ENCODE measurements at places on chromosomes 4 and X.

DNA sequence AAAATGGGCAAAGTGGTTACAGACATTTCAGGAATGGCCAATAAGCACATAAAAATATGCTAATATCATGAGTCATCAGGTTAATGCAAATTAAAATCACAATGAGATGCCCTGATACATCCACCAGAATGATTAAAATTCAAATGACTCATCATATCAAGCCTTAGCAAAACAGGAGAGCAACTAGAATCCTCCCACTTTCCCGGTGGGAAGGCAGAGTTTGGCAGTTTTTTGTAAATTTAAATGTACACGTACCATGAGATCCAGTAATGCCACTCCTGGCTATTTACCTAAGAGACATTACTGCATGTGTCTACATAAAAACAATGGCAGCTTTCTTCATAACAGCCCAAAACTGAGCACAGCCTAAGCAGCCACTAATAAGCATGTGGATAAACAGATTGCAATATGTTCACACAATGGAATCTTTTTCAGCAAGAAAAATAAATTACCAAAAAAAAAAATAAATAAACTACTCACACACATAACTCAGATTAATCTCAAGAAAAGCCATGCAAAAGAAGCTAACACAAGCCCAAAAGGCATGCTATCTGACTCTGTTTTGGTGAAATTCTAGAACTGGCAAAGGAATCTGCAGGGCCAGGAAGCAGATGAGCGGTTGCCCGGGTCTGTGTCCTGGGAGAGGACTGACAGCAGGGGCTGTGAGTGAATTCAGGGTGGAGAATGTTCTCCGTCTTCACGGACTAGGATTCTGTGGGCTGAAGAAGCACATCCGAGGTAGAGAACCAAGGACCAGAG, 48.8 kb downstream of the AFAP1 start:
- DNase-seq: peak; percentile 87

- DNase-seq: peak; percentile 17
Observed at GRCh38 chr4:66169341-66169740, 499.1 kb upstream of the EPHA5 start.

DNA sequence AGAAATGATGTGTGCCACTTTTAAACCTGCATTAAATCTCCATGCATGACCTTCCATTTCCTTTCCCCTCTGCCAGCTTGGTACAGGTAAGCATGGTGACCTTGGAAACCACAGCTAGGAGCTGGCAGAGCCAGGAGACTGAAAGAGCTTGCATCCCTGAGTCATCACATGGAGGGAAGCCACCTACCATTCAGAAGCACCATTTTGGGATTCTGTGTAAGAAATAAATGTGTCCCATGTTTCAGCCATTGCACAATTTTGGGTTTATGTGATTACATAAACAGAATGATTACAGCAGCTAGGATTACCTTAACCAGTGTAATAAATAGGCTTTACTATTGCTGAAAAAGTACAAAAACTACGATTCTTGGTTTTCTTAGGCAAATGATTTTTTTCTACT, 17.3 kb upstream of the CCDC149 start:
- DNase-seq: no peak

DNA sequence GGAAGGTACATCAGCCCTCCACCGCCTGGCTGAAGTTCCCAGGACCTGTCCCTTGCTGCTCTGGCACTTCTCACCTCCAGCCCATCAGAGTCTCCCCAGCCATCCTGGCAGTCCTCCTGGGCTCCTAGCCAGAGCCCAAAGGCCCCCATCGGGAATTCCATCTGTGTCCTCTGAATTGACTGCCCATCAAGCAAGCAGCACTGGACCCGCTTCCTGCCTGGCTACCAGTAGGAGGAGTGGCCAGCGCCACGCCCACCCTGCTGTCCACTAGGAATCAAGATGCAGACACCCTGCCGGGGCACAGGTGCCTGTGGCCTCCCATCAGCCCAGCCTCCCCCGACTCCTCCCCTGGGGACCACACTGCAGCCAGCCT, 47.2 kb downstream of the C4orf50 start:
- DNase-seq: no peak

DNA sequence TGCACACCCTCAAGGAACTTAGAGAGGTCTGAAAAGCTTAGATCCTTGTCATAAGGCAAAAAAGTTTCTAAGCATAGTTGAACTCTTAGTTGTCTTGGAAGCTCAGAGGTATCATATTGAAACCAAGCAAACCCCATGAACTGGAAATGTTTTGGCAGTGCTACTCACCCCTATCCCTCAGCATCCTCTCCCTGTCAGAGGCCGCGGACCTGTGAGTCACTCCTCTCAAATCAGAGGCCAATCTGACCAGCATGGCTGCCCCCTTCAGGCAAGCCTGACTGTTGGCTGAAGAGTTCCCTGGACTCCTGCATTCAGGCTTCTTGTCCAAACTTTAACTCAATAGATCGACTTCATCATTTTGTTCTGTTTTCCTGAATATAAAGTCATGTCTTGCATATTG, 69.4 kb downstream of the KCNIP4 start:
- peak; percentile 26 for DNase-seq

DNA sequence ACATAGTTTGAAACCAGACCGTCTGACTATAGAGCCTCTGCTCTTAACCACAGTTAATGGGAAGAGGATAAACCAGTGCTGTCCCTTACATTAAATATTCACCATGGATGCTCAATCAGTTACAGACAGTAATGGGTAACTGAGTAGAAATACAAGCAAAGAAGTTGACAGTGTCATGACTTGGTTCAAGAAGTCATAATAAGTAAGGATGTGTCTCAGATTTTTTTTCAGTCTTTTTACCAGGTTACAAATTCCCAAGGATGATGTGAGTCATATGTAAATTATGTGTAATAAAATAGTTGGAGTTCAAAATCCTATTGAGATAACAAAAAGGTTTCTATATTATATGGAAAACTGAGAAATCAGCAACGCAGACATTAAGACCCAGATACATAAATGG, 31.1 kb downstream of the ZCCHC4 start:
- no peak for DNase-seq

DNA sequence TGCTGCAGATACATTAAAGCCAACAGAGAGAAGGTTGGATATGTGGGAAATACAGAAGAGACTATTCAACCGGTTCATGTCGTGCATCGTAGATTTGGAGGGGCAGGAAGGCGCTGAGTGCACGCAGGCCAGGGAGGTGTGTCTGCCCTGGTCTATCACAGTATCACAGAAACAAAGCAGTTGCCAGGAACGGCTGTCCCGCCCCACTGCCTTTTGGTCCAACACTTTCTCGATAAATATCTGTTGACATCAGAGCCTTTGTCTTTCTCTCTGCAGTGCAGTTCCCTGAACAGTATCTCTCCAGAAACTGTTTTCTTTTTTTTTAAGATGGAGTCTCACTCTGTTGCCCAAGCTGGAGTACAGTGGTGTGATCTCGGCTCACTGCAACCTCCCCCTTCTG, 151.1 kb upstream of the BCOR start:
- DNase-seq: no peak

DNA sequence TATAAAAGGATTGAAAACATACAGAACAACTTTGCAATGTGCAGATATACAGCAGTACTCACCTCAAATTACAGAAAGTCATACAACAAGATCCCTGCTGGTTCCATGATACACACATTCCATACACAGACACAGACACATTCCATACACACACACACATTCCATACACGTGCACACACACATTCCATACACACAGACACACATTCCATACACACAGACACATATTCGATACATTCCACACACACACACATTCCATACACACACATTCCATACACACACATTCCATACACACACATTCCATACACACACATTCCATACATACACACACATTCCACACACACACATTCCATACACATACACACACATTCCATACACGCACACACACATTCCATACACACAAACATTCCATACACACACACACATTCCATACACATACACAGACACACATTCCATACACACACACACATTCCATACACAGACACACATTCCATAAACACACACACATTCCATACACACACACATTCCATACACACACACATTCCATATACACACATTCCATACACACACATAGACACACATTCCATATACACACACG, 13.7 kb downstream of the LINC00632 start:
- no peak for DNase-seq

DNA sequence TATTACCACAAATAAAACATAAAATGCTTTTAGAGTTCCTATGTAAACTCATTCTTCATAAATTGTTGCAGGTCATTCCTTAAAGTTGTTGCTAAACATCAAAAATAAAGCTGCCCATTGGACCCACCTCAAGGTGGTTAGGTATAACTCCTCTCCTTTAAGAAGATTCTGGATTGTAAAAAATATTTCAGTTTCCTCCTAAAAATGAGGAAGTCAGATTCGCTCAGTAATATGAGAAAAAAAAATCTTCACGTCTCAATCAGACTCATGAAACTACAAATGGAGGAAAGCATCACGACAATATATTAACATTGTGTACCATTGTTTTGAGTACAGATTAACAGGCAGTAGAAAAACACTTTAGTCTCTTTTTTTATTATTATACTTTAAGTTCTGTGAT, 105.9 kb downstream of the DDX60 start:
- DNase-seq: no peak

- no peak for DNase-seq
Observed at GRCh38 chr4:40621229-40621591, 8.5 kb downstream of the RBM47 start.

GRCh38 chr4:128471576-128471975, 184.0 kb upstream of the PGRMC2 start:
- DNase-seq: no peak

DNA sequence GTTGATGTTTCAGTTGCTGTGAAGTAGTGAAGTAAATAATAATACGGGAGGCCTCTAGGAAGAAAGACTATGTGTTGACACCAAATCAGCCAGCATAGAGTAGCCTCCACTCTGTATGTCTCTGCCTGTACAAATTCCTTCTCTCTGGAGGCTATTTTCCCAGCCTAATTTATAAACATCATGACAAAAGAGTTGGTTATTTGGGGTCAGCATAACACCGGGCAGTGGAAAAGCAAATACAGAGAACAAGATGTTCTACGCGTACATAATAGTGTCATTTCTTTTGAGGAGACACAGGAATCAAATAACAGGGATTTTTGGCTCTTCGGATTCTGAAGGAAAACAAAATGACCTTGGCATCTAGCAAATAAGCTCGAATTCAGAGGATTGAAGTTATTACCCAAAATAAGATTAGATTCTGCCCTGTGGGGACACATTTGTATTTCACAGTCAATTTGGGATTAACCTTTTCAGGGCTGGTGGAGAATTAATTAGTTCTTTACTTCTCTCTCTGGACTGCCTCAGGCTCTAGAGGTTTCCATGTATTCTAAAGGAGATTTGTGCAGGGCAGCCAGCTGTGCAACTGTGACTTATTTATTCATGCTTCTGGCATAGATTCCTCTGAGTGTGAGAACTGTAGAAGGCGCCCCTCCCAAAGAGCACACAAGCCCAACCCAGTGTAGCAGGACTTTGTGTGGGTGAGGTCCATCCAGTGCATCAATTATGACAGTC, 14.1 kb upstream of the SYTL4 start:
- peak; percentile 17 for DNase-seq

GRCh38 chr4:77731656-77732055, 87.5 kb downstream of the CNOT6L start:
- DNase-seq: no peak

GRCh38 chr4:5884796-5885195, 8.1 kb downstream of the CRMP1 start:
- no peak for DNase-seq

DNA sequence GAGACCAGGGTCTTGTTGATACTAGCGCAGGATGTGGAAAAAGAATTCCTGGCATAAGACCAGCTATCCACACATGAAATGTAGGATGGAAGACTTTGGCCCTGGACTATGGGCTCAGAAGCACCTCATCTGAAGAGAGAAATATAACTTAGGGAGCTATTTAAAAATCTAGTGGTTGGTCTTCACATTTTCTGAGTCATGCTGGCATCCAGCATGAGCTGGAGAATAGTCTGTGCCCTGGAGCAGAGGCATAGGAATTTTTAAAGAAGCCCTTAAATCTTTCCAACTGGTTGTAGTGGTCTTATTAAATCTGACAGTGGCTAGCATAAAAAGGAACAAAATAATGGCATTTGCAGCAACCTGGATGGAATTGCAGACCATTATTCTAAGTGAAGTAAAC, 86.3 kb downstream of the SMARCA5 start:
- DNase-seq: no peak

DNA sequence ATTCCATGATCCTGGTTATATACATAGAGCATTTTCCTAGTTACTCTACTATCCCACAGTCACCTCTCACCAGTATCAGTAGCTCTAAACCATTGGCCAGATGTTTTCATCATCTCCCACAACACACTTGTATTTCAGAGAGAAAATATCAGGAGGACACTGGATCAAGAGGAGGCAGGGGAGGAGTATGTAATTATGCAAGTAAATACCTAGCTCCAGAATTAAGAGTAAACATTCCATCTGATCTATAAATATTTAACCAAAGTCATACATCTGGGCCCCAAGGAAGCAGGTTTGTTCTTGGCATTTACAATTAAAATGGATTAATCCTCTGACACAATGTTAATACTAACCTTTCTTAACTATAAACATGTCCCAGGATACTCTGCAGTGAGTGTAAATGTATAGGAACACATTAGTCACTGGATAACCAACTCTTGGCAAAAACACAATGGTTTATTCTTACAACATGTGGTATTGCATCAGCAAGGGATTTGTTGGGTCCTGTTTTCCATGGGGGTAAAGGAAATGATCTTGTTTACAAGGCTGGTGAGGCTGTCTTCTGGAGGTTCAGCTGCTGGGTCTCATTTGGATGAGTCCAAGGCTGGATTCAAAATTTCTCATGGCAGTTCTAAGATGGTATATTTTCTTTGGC, 170.1 kb downstream of the ATG4A start:
- DNase-seq: peak; percentile 1

DNA sequence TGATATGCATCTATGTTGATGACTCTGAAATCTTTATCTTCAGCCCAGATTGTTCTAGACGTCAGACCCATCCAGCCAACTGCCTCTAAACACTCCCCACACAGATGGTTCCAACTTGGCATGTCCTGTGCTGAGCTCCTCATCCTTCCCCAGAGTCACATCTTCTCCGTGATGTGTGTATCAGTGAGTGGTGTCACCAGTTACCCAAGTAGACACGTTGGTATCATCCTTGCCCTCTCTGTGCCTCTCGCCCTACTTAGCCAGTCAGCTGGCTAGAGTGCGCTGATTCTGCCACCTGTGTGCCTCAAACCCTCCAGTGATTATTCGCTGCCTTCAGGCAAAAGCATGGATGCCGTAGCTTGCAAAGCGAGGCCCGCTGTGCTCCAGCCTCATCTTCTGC, 18.6 kb downstream of the PRIMPOL start:
- DNase-seq: no peak

GRCh38 chrX:37047776-37048175, 39.6 kb downstream of the FAM47C start:
- DNase-seq: no peak

GRCh38 chrX:133983974-133984845, 1.2 kb downstream of the GPC3 start:
- no peak for DNase-seq

GRCh38 chrX:8879750-8880149, 78.6 kb upstream of the FAM9A start:
- peak; percentile 54 for DNase-seq

- no peak for DNase-seq
Observed at GRCh38 chr4:111228396-111228795, 605.5 kb upstream of the PITX2 start.

- DNase-seq: no peak
Observed at GRCh38 chr4:124183231-124183630, 529.3 kb downstream of the ANKRD50 start.

GRCh38 chrX:33726281-33727160, 405.6 kb downstream of the FAM47A start:
- no peak for DNase-seq

All from SJCRH30 (cell line).